Type B pancreatic cell (in vitro differentiated cells): ENCODE measurements at places on chromosomes 6 and 20. TPM values are rescaled to one million over a fixed set of nuclear protein-coding genes. Genes with fewer than 3 reads are reported as not detected.

Gene PMEPA1
- total RNA-seq: 4.3 and 8.8 TPM in 2 replicates

Gene ECT2L
- total RNA-seq: 0.07 and 0.26 TPM in 2 replicates

Gene SPTLC3
- total RNA-seq: 10.6 and 34.2 TPM in 2 replicates

Gene SEC23B
- 50.8 and 63.1 TPM in 2 replicates for total RNA-seq

Gene CNR1
- total RNA-seq: 2.4 and 3.5 TPM in 2 replicates

Gene SNX9
- 23.2 and 31.9 TPM in 2 replicates for total RNA-seq

DNA sequence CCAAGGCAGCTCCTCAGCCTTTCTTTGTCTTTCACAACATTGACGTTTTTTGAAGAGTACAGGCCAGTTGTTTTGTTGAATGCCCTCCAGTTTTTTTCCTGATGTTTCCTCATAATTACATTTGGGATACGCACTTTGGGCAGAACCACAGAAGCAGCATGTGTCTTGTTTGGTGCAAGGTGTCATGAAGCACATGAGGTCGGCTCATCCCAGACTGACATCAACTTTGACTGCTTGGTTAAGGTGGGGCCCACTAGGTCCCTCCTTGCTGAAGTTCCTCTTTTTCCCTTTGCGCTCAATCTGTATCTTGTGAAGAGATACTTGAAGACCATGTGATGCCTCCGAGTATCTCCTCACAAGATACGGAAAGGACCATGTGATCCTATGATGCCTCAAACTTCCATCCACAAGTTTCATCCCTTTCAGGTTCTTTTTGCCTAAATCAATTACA is 10.5 kb downstream of the SNAI1 start:
- DNase-seq: no peak

- no peak for DNase-seq
These were observed 4.3 kb downstream of the VAPB start for GRCh38 chr20:58393299-58393698.

DNA sequence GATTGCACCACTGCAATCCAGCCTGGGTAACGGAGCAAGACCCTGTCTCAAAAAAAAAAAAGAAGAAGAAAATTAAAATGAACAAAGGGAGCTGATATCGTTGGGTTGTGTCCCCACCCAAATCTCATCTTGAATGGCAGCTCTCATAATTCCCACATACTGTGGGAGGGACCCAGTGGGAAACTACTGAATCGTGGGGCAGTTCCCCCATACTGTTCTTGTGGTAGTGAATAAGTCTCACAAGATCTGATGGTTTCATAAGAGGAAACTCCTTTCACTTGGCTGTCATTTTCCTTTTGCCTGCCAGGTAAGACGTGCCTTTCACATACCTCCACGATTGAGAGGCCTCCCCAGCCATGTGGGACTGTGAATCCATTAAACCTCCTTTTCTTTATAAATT is 149.4 kb downstream of the PREX1 start:
- no peak for DNase-seq

DNA sequence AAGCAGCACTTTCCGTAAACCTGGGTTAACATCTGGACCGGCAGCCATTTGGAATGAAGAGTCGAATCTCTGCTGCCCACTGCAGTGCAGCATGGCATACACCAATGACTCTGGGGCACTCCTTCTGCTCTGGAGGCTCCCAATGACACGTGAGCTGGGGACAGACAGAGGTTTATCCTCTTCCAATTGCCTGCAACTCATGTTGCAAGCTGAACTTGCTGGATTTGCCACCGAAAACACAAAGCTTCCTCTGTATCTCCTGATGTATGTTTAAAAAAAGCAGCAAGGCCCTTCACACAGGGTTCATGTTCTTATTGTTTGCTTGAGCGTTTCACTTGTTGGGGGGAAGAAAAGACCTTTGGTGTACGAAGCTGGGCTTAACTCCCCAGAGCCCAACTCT is 10.8 kb downstream of the NCOA5 start:
- DNase-seq: no peak

- DNase-seq: no peak
These were observed 47.5 kb downstream of the DLL1 start for GRCh38 chr6:170243386-170243785.

DNA sequence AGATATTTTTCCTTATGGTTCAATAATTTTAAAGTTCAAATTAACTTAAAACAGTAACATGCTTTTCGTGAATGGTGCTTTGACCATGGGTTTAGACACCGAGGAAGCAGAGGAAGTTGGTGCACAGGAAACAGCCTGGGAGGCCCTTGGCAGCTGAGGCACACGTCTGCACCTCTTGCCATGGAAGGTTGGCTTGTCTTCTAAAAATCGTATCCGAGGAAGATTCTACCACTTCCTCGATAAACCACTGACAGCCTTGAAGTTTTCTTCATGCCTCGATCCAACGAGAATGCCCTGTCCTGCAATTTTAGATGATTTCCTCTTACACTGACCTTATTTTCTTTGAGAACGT is 12.2 kb downstream of the DLL1 start:
- no peak for DNase-seq

GRCh38 chr6:15132854-15133670 is 112.8 kb upstream of the JARID2 start:
- DNase-seq: no peak

DNA sequence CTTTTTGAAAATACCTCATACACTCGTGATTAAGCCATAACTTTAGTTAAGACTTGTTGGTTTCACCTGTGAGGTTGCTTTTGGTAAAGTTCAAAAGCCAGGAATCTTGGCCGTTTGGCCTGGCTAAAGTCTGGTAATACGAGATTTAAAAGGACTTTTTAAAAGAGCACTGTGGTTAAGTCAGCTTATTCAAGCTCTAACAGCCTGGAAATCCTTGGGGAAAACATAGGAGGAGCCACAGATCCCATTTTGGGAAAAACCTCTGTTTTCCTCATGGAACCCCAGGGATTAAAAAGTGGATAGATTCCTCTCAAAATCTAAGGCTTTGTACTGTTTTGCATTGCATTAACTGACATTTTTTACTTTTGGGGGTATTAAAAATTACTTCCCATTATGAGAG is 13.7 kb upstream of the SLC22A16 start:
- DNase-seq: no peak

- no peak for DNase-seq
These were observed 72.9 kb downstream of the ATG5 start for GRCh38 chr6:106252687-106253086.

DNA sequence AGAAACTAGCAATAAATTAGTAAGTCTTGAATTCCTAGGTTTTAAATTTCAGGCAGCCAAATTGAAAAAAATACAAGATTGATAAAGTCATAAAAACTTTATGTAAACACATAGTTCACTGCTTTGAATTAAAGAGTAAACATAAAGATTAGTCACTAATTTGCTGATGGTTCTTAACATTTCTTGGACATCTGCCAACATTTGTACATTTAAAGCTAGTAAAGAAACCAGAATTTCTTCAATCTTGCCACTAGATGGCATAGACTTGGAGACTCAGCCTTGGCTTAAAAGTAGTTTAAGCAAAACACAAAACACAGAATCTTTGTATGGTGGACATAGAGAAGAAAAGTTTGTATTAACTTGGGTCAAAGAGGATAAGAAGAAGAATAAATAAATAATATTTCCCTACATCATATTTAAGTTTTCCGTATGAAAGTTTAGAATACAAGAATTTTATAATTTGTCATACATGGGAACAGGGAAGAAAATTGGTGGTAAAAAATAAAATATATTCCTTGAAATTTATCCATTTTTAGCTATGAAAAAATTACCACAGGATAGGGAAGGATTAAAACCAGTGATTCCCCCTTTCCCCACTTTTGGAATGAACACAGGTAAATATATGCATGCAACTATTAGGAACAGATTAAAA is 41.7 kb upstream of the FAM135A start:
- no peak for DNase-seq

DNA sequence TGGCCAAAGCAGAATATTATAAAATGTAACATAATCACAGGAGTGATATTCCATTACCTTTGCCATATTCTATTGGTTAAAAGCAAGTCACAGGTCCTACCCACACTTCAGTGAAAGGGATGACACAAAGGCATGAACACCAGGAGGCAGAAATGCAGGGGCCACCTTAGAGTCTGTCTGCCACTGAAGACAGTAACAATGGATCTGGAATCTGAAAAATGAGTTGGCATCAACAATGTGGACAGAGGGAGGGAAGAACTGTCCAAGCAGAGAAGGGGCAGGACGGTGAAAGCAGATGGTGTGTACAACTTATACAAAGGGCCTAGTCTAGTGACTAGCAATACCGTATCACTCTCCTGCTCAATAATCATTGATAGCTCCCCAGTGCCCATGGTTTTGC is 6.6 kb upstream of the LPIN3 start:
- DNase-seq: no peak

- no peak for DNase-seq
These were observed 67.9 kb upstream of the MAP7 start for GRCh38 chr6:136618086-136618485.
